Tibial artery (tissue), 4 donors: ENCODE measurements at places on chromosomes 7 and 10.

DNA sequence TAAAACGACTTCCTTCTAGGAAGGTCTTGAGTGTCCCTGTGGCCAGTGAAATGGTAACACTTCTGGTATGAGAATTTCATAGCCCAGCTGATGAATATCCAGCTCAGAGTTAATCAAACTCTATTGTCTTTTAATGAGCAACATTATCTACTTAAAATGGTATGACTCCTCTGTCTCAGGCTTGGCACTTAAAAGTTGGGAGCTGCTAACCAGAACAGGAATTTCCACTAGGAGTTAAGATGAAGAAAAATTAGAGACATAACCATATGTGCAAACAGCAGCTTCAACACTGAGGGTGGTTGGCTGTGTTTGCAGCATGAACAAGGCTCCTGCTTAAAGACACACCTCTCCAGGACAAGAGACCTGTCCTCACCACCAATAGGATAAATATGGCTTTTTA is 46.8 kb downstream of the CH25H start:
- H3K36me3 ChIP-seq, result no peaks in the 10 kb centered on the region
- H3K27ac ChIP-seq, result no peak overlapping the region
- no peaks in the 10 kb centered on the region for H3K27me3 ChIP-seq
- no peak for DNase-seq
- H3K4me3 ChIP-seq, result no peak overlapping the region

- no peak overlapping the region for H3K4me3 ChIP-seq
- no peaks in the 10 kb centered on the region for H3K4me1 ChIP-seq
- no peaks in the 10 kb centered on the region for H3K36me3 ChIP-seq
- peaks cover 3% of the 10 kb centered on the region for H3K27me3 ChIP-seq
Observed at GRCh38 chr7:21028186-21028585, 241.5 kb upstream of the SP8 start.

DNA sequence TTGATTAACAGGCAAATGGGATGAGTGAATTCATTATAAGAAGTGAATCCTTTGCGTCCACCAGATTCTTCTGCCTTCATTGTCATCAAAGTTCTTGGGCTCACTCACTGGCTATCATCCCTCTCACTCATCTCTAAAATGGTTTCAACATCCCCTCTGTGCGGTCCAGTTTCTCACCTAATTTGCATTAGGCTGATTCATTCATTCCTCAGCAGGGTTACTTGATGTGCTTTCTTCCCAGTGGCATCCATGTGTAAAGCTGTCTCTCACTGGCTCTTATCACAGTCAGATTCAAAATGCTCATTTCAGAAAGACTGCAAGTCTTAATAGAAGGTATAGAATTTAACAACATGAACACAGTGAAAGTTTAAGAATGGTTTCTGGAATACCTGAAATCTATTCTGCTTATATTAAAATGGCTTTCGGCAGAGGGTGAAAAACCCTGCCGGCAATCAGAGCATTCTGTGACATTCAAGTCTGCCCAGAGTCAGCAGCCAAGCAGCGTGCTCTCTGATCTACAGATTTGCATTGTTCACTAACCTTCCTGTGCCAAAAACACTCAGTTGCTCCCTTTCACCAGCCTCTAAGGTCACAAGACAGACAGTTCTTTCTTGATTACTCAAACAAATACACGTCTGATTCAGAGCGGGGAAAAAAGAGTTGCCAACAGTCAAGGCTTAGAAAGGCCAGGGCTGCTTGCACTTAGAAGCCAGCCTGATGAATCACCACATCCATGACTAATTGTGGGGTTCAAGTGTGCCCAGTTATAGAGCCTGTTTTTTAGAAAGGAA is 106.7 kb downstream of the TES start:
- peak; percentile 84 for DNase-seq
- H3K36me3 ChIP-seq, result no peaks in the 10 kb centered on the region
- H3K27me3 ChIP-seq, result no peaks in the 10 kb centered on the region
- H3K4me1 ChIP-seq, result no peaks in the 10 kb centered on the region

DNA sequence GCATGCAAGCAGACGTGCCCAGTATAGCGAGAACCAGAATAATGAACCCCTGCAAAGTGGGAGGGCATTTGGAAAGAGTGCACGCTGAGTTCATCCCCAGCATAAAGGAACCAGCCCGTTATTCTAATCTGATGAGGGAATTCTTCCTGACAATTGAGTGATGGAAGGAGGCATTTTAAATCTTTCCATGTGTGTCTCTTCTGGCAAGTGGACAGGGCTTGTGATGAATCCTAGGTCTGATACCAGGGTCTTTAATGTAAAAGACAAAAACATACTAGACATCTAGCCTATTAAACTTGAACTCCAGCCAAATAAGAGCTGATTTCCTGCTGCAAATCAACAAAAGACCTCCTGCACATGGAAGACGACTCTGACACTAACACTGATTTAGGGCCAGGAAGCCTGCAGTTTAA is 301.2 kb downstream of the DPP6 start:
- no peak overlapping the region for H3K27ac ChIP-seq
- no peaks in the 10 kb centered on the region for H3K27me3 ChIP-seq
- no peak for DNase-seq
- H3K4me1 ChIP-seq, result no peaks in the 10 kb centered on the region

DNA sequence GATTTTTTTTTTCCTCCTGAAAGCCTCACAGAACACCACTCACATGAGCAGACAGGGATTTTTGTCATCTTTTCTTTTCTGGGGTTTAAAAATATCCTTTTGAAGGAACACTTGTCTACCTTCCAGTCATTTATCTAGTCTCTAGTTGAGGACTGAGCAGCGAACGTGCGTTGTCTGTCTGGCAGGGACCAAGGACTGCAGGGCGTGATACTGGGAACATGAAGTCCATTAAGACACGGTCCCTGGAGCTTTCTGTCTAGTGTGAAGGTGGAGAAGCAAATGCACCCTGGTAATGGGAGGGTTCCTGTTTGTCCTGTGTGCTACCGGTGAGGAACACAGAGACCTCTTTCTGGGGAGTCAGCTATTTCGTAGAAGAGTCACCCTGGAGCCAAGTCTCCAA is 207.4 kb downstream of the TMEM178B start:
- DNase-seq, result no peak
- H3K27ac ChIP-seq, result no peak overlapping the region
- no peaks in the 10 kb centered on the region for H3K36me3 ChIP-seq
- H3K4me3 ChIP-seq, result no peak overlapping the region

- peak overlapping the region; percentile 43 for H3K27ac ChIP-seq
- H3K36me3 ChIP-seq, result no peaks in the 10 kb centered on the region
- no peaks in the 10 kb centered on the region for H3K27me3 ChIP-seq
- H3K4me3 ChIP-seq, result no peak overlapping the region
Observed at GRCh38 chr10:77281719-77282118, 355.9 kb downstream of the KCNMA1 start.

GRCh38 chr10:132906106-132906505 is 36.3 kb downstream of the CFAP46 start:
- H3K4me3 ChIP-seq, result no peak overlapping the region
- H3K36me3 ChIP-seq, result no peaks in the 10 kb centered on the region
- no peaks in the 10 kb centered on the region for H3K4me1 ChIP-seq
- H3K27ac ChIP-seq, result no peak overlapping the region
- H3K27me3 ChIP-seq, result peaks cover 20% of the 10 kb centered on the region

DNA sequence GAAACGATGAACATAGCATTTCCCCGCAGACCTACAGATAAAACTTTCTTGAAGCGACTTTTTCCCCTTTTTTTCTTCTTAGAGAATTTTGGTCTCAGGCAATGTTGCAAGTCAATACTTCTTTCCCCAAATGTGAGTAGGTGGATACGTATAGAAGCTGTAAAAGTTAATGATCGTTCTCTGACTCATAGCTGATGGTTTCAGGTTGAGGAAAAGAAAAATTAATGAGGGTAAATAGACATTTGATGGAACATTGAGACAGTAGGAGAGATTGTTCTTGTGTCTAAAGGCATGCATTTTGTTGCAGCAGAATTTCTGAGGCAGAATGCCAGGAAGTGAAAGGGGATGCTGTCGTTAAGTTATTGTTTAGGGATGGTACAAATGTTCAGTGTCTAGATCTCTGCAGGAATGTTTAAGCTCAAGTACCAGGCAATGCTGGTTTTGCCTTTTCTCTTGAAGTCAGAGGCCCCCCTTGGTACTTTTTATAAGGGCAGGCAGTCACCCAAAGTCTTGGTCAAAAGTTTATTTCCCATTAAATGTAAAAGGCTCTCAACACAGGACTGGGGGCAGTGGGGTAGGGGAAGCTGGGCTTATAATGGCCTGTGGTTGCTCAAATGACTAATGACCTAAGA is 9.3 kb downstream of the TCF7L2 start:
- H3K4me3 ChIP-seq, result no peak overlapping the region
- H3K27ac ChIP-seq, result no peak overlapping the region
- H3K27me3 ChIP-seq, result no peaks in the 10 kb centered on the region
- H3K36me3 ChIP-seq, result no peaks in the 10 kb centered on the region
- DNase-seq, result no peak

GRCh38 chr10:93458821-93459257 is 23.3 kb downstream of the MYOF start:
- H3K36me3 ChIP-seq, result no peaks in the 10 kb centered on the region
- peak overlapping the region; percentile 25 for H3K4me3 ChIP-seq
- peak; percentile 93 for DNase-seq
- no peaks in the 10 kb centered on the region for H3K27me3 ChIP-seq

DNA sequence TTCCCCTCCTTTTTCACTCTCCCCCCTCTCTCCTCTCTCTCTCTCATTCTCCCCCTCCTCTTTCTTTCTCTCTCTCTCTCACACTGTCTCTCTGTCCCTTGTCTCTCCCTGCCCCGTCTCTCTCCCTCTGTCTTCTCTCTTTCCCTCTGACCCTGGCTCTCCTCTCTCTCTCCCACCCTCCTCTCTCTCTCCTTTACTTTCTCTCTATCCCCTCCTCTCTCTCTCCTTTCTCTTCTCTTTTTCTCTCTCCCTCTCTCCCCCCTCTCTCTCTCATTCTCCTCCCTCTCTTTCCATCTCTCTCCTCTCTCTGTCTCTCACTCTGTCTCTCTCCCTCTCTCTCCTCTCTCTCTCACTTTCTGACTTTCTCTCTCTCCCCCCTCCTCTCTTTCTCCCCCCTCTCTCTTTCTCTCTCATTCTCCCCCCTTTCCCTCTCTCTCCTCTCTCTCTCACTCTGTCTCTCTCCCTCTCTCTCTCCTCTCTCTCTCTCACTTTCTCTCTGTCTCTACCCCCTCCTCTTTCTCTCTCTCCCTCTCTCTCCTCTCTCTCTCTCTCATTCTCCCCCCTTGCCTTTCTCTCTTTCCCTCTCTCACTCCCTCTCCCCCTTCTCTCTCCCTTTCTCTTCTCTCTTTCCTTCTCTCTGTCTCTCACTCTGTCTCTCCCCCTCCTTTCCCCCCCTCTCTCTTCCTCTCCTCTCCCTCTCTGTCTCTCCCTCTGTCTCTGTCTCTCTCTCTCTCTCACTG is 18.9 kb upstream of the VPS37D start:
- peaks cover 81% of the 10 kb centered on the region for H3K27me3 ChIP-seq
- no peak overlapping the region for H3K27ac ChIP-seq
- H3K4me3 ChIP-seq, result no peak overlapping the region
- no peaks in the 10 kb centered on the region for H3K36me3 ChIP-seq
- no peak for DNase-seq

DNA sequence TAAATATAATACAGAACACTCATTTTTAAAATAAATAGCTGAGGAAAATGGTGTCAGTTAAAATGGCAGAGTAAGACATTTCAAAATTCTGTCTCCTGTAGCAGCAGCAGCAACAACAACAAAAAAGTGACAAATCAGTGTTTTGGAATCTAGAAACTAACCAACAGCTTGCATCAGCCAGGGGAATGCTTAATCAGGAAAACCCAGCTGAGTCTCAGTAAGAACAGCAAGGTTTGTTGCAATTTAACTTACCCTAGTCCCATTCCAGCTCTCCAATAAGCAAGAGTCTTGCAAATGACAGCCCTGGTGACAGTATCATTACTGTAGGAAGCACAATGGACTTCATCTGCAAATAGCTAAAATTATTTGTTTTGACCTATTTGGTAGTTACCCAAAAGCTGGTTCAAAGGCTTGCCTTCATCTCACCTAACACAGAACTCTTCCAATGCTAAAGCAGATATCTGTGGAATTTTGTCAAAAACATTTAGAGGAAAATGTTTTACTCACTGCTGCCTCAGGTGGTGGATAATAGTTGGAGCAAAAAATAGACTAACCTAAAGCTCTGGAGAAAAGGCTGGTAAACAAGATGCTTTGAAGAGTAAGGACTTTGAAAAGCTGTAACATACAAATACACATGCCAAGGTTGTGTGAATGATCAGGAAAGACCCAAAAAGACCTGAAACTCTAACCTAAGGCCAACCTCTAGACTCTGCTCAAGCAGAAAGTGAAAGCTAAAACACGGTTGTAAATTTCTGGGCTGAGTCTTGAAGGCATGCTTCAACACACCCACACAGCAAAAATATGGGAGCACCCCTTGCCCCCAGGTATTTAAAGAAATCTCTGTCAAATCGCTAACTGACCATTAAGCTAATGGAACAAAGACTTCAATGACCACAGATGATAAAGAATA is 9.9 kb upstream of the ARHGAP22 start:
- DNase-seq, result no peak
- H3K4me1 ChIP-seq, result no peaks in the 10 kb centered on the region
- H3K27me3 ChIP-seq, result no peaks in the 10 kb centered on the region
- no peak overlapping the region for H3K27ac ChIP-seq
- no peak overlapping the region for H3K4me3 ChIP-seq

- no peaks in the 10 kb centered on the region for H3K27me3 ChIP-seq
- H3K4me1 ChIP-seq, result peaks cover 6% of the 10 kb centered on the region
- DNase-seq, result peak; percentile 57
- no peak overlapping the region for H3K27ac ChIP-seq
Observed at GRCh38 chr7:2016021-2016631, 216.6 kb downstream of the MAD1L1 start.

- no peak overlapping the region for H3K27ac ChIP-seq
- no peak overlapping the region for H3K4me3 ChIP-seq
- peaks cover 14% of the 10 kb centered on the region for H3K4me1 ChIP-seq
- no peaks in the 10 kb centered on the region for H3K36me3 ChIP-seq
Observed at GRCh38 chr10:23198940-23199767, 7.0 kb downstream of the PTF1A start.

DNA sequence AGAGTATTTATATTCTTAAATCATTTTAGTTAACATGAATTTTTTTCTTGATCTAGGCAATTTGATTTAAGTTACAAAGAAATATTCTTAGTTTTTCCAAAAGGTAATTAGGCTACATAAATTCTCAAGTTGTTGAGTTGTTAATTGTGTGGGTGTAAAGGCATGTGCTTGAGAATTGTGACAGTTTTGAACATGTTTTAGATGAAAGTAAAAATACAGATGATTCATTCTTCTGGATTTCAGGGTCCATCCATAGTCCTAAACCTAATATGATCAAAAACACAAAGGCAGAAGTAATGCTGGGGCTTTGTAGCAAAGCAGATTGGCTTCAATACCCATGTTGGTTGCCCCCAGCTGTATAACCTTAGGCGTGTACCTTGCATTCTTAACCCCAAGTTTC is 127.9 kb downstream of the CPED1 start:
- no peaks in the 10 kb centered on the region for H3K27me3 ChIP-seq
- H3K4me1 ChIP-seq, result no peaks in the 10 kb centered on the region
- H3K4me3 ChIP-seq, result no peak overlapping the region
- H3K36me3 ChIP-seq, result no peaks in the 10 kb centered on the region
- no peak for DNase-seq
